ENCODE measurements at places on chromosomes 16 and 17.

GRCh38 chr16:85716680-85717038, 27.9 kb upstream of the GINS2 start:
- DNase-seq = no peak

GRCh38 chr16:81376880-81377279, 62.1 kb downstream of the GAN start:
- DNase-seq = no peak

DNA sequence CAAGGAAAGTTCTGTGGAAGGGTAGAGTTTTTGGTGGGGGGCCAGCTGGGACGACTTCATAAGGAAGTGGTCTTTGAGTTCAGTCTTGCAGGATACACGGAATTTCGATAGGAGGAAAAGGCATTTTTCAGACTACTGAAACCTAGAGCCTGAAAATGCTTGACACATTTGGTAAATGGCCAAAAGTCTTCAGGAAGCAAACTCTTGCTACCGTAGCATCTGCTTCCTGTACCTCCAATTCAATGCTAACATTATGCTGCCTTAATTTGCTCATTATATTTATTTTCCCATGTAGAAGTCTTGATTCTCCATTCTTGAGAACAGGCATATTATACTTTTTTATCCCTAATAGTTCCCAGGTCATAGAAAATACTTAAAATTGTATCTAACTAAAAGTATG, 129.3 kb upstream of the MED13 start:
- no peak for DNase-seq

DNA sequence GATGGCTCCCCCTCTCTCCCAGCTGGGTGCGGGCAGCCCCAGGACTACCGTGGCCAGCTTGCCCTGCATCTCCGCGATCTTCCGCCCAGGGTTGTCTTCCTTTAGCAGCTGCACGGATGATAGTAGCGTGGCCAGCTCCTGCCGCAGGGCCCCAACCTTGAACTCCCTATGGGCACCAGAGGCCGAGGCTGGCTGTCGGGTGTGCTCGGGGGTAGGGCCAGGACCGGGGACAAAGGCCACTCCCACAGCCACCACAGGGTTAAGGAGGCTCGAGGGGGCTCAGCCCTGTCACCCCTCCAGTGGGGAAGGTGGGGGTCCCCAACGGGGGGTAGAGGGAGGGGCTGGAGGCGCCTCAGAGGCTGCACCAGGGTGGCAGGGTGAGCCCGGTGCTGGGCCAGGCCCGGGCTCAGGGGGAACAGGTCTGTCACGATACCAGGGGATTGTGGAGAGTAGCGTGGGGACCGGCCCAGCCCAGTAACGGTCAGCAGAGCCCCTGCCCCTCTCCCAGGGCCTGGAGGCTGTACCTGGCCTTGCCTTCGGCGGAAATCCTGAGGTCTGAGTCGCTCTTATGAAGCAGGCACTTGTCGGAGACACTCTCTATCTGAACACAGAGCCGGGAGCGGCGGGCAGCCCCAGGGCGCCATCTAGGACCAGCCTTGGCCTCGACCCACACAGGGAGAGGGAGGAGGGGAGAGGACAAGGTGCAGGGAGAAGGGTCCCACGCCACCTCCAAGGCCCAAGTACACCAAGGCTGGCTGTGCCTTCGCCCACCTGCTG, 5.2 kb downstream of the PERCC1 start:
- no peak for DNase-seq

DNA sequence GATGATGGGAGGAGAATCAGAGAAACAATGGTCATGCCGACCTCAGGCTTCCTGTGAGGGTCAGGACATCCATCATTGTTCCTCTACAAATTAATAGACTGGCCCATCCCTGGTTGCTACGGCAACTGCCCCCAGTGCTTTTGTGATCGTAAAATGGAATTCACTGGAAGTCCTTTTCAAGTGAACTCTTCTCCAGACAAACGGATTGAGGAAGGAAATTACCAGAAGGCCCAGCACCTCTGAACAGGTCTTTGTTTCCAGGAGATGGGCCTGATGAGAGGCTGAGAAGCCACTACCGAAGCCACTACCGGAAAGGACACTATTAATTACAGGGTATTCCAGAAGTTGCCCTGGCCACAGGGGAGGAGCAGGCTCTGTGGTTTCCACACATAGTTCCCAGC, 126.0 kb downstream of the MGAT5B start:
- DNase-seq = no peak

- no peak for DNase-seq
Measured at GRCh38 chr17:8838551-8839095, 28.9 kb downstream of the PIK3R6 start.

GRCh38 chr17:60792250-60792898, 114.7 kb downstream of the BCAS3 start:
- no peak for DNase-seq

GRCh38 chr16:89491974-89492687, 1.8 kb upstream of the ANKRD11 start:
- no peak for DNase-seq

GRCh38 chr16:15427648-15428239, 6.6 kb upstream of the BMERB1 start:
- DNase-seq = no peak
